Spleen (tissue), 13 donors: ENCODE measurements at places on chromosomes 13 and 19. TPM values are rescaled to one million over a fixed set of nuclear protein-coding genes. Genes with fewer than 3 reads are reported as not detected.
A peak's percentile ranks its signal among the peaks of the same experiment; 100 is the strongest.

Gene ZNF134
- 18.4 TPM for total RNA-seq

Gene ZNF329
- total RNA-seq: 11.5 TPM

Gene FAM216B
- not detected for total RNA-seq

GRCh38 chr13:36297366-36298338, at the start of gene CCDC169:
TSS of gene CCDC169 (minus strand) at chr13:36297814. CDS start at chr13:36297719, 95 bp downstream.
- H3K4me1 ChIP-seq: no peaks in the 10 kb centered on the region
- no peaks in the 10 kb centered on the region for H3K27me3 ChIP-seq
- DNase-seq: peak; percentile 90
- H3K4me3 ChIP-seq: peak within 1 kb of the TSS; percentile 39
- H3K36me3 ChIP-seq: peaks cover 15% of the 10 kb centered on the region

GRCh38 chr13:29436291-29436690, 159.2 kb downstream of the SLC7A1 start:
- H3K4me1 ChIP-seq: no peaks in the 10 kb centered on the region
- H3K36me3 ChIP-seq: no peaks in the 10 kb centered on the region
- DNase-seq: no peak
- no peak overlapping the region for H3K4me3 ChIP-seq

GRCh38 chr13:109725995-109726637, 60.3 kb downstream of the IRS2 start:
- no peak overlapping the region for H3K27ac ChIP-seq
- H3K27me3 ChIP-seq: no peaks in the 10 kb centered on the region
- H3K36me3 ChIP-seq: no peaks in the 10 kb centered on the region
- H3K4me3 ChIP-seq: no peak overlapping the region

DNA sequence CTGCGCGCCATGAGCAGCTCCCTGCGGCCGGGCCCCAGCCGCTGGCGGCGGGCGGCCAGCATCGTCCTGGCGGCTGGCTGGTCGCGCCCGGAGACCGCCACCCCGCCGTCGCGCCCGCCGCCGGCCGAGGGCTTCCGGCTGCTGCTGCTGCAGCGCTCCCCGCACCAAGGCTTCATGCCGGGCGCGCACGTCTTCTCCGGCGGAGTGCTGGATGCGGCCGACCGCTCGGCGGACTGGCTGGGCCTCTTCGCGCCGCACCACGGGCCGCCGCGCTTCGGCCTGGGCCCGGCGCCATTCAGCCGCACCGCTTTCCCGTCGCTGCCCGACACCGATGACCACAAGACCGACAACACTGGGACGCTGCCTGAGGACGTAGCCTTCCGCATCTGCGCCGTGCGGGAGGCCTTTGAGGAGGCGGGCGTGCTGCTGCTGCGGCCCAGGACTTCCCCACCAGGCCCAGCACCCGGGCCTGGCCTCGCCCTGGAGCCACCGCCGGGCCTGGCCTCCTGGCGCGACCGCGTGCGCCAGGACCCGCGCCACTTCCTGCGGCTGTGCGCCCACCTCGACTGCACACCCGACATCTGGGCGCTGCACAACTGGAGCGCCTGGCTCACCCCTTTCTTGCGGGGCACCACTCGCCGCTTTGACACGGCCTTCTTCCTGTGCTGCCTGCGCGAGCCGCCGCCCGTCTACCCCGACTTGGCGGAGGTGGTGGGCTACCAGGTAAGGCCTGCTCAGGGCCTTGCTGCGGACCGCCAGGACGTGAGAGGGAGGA, 518 bp downstream of the NUDT19 start:
- peak; percentile 94 for DNase-seq
- H3K27ac ChIP-seq: peak overlapping the region; percentile 90
- peak overlapping the region; percentile 75 for H3K4me3 ChIP-seq
- peaks cover 75% of the 10 kb centered on the region for H3K4me1 ChIP-seq
